ENCODE measurements at places on chromosomes 3 and 15.

- peak; percentile 66 for DNase-seq
Observed at GRCh38 chr15:38894243-38894948, 329.8 kb upstream of the RASGRP1 start.

- no peak for DNase-seq
Observed at GRCh38 chr3:170641510-170642236, 55.8 kb upstream of the SLC7A14 start.

GRCh38 chr3:174858353-174858752, 781 bp upstream of the NAALADL2 start:
- peak; percentile 49 for DNase-seq

DNA sequence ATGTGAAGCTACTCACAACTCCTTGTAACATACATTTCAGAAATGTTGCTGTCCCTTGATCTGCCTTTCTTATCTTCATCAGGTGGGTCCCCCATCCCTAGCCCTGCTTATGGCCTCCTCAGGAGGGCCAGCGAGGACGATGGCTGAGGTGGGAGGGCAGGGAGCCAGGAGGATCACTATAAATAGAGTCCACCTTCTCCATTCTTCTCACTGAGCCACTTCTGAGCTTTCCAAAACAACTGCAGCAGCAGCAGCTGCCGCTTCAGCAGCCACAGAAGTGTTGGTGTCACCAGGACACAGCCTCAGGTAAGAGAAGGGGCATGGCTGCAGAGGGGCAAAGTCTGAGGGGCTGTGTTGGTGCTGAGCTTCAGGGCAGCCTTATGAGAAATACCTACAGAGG, 53.5 kb downstream of the ANAPC13 start:
- DNase-seq = no peak

- no peak for DNase-seq
Observed at GRCh38 chr3:159951540-159951939, 37.1 kb upstream of the IL12A start.

GRCh38 chr3:122661633-122662032, 19.0 kb upstream of the PARP14 start:
- DNase-seq = no peak
